ENCODE measurements at places on chromosomes 7 and 10.
A peak's percentile ranks its signal among the peaks of the same experiment; 100 is the strongest.

- no peak for DNase-seq
Measured at GRCh38 chr7:30382607-30383006, 96.0 kb downstream of the NOD1 start.

DNA sequence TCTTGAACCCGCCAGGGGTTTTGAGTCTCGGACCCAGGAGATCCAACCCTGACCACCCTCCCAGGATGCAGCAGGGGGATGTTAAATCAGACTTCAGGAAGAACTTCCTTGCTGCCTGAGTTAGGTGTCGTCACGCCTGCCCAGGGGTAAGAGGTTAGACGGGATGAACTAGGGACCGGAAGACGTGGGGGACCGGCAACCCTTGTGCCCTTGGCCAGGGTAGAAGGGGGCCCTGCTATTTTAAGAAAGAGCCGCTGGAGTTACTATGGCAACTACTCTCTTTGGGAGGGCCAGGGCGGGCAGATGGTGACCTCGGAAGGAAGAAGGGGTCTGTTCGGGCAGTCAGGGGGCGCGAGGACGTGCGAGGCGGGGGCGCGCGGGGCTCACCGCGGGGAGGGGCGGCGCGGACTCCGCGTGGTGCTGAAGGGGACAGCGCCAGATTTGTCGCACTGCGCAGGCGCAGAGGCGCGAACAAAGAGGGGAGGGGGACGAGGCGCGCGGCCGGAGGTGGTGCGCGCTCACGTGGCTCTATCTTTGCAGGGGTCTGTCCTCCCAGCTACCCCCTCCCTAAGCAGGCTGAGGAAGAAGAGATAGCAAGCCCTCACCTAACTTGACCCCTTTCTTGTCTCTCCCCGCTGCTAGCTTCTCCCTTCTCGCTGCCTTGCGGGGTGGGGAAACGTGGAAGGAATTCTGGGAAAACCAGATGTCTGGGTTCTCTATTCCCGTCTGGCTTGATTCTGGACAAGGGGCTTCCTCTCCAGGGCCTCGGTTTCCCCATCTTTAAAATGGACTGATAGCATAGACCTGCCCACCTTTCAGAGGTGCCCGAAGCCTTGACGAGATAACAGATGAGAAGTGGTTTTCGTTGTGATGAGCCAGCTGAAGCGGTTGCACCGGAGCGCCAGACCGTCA is 940 bp upstream of the PSD start:
- DNase-seq: peak; percentile 72

- DNase-seq: no peak
Measured at GRCh38 chr7:131974671-131975070, 418.2 kb upstream of the PODXL start.

GRCh38 chr7:135661311-135662122 is 797 bp upstream of the STMP1 start:
- DNase-seq: no peak

- DNase-seq: no peak
Measured at GRCh38 chr7:47089461-47089860, 492.4 kb downstream of the TNS3 start.

DNA sequence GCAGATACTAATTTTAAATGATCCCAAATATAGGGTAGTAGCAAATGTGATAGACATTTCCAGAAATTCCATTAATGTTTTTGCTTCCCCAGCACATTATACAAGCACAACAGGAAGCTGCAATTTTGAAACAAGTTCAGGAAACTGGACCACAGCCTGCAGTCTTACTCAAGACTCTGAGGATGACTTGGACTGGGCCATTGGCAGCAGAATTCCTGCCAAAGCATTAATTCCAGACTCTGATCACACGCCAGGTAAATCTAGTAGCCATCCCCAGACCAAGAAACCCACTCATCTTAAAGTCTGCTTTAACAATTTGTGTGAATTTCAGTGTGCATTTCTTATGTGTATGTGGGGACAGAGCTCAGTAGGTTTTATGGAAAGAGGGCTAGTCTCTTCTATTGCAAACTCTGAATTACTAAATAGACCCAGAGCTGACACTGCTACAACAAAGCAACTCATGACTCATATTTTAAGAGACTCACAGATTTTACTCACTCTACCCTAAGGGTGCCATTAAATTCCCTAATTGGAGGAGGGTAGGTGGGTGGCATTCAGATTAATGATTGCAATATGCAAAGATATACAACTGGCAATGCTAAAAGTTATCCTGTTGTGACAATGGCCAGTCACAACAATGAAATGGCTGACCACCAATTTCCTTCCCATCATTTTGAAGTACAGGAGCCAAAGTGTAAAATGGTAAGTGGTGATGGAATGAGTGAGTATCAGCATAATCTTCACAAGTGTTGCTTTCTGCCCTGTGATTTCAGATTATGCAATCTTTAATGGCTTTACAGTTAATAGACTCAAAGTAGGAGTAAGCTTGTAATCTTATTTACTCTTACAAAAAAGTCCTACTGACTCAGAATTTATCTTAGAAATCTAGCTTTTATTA is 317.6 kb upstream of the PLXDC2 start:
- DNase-seq: no peak

- no peak for DNase-seq
Measured at GRCh38 chr10:79239275-79239779, 107.9 kb upstream of the PPIF start.

DNA sequence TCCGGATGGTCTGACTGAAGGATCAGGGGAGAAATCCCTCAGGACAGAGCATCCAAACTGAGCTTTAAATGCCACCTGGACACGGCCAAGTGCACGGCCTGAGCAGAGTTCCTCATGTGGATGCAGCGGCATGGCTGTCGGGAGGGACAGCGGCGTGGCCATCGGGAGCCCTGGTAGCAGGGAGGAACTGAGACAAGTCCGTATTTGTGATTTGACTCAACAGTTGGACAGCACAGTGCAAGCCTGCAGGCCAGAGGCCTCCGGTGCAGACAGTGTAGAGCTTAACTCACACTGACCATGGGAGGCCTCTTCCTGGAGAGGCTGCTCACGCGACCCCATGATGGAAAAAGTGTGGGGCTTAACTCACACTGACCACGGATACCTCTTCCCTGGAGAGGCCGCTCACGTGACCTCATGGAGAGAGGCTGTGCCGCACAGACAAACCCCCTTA is 207.4 kb downstream of the DIP2C start:
- no peak for DNase-seq

DNA sequence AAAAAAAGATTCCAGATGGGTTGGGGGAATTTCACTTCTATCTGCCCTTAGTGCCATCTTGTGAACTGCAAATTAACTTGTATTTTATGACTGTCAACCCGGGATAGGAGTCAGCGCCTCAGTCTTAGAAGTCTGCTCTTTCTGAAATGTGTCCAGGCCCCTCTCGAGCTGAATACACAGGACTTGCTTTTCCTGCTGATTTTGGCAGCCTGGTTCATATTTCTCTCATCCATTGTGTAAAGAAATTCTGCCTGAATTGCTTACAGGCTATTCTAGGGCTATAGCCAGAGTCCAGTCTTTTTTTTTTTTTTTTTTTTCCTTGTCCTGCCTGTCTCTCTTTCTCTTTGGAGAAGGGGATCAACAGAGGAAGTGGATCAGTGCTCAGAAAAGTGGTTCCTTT is 24.6 kb downstream of the GATA3 start:
- DNase-seq: no peak

GRCh38 chr10:11401264-11402235 is 209.9 kb downstream of the USP6NL start:
- no peak for DNase-seq

GRCh38 chr10:120262857-120263547 is 194.0 kb upstream of the PLPP4 start:
- DNase-seq: no peak
